ENCODE measurements at places on chromosomes 6 and 20.

- DNase-seq = no peak
These were observed 20.6 kb upstream of the HLA-F start for GRCh38 chr6:29702519-29703103.

DNA sequence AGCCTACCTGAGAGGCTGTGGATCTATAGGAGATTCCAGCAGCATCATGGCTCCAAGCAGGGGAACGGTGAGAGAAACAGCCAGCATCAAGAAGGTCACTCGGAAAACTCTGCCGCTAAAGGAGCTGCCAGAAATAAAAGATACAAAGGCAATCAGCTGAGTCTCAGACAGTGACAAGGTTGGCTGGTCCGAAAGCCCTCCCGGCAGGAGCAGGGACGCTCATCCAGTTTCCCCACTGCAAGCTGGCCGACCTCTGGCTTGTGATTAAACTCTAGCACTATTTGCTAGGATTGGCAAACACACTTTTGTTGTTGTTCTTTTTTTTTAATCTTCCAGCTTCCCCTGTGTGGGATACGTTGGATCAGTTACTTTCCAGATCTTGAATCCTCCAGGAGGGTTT lies 8.7 kb downstream of the APMAP start:
- no peak for DNase-seq

DNA sequence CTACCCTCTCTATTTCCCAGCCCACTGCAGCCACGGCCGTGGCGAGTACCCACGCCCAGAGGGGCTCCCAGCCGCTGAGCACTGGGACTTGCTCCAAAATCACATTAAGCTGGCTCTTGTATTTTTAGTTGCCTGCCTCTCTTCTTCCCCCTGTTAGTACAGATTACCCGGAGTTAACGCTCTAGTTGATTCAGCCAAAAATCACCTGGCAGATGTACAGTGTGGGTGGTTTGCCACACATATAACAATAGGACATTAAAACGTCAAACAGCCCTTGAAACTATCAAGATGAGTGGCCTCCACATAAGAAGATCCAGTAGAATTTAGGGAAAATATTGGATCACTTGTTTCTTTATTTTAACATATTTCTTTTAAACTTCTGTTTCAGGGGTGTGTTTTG lies 268.8 kb upstream of the PRDM1 start:
- DNase-seq = no peak

DNA sequence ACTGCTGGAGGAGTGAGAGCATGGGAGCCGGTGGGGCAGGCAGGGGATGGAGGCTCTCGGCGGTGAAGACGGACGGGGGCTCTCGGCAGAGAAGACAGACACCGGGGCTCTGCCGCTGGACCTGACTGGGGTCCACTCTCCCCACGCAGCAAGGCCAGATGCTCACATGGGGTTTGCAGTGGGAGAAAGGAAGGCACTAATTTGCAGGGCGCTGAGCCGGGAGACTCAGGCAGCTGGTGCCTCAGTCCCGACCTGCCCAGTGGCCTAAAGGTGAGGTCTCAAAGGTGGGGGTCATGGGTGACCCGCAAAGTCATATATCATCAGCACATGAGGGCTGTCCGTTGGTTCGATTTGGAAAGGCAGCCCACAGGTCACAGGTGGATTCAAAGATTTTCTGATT lies 187.3 kb downstream of the ERMARD start:
- no peak for DNase-seq

- DNase-seq = peak; percentile 71
These were observed 18.3 kb downstream of the HIVEP2 start for GRCh38 chr6:142926494-142927270.

GRCh38 chr20:57292611-57293010 lies 26.2 kb upstream of the BMP7 start:
- no peak for DNase-seq

GRCh38 chr6:11363881-11364576 lies 131.6 kb upstream of the NEDD9 start:
- DNase-seq = no peak

GRCh38 chr6:32047855-32048766 lies 9.9 kb downstream of the CYP21A2 start:
- no peak for DNase-seq

DNA sequence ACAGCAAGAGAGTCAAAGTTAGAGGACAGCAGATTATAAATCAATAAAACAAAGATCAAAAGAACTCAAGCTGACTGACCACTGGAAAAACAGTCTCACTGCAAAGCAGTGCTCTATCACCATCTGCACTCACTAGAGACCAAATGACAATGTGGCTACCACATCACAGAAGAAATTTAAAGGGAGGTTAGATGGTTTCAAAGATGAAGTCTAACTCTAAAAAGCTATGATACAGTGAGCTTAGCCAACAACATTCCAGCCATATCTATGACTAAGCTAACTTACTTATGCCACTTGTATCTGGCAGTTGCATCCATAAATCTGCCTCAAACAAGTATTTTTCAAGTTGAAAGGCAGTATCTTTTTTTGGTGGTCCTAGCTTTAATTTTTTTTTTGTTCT lies 68.6 kb downstream of the ARHGAP18 start:
- no peak for DNase-seq

- DNase-seq = no peak
These were observed 37.2 kb downstream of the CST9L start for GRCh38 chr20:23530937-23531567.

DNA sequence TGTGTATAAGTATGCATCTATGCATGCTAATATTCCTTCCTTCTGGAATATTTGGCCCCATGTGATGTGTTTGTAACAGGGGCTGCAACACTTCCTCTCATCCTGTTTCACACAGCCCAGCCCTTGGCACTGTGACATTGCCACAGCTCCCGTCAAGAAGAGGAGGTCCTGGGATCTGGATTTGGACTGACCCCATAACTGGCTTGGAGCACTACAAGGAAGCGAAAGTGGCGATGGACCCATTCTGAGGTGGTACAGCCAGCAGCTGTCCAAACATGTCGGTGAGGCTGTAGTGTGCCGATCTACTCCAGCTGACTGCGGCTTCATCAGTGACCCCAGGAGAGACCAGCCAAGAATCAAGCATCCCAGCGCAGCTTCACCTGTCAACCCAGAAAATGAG lies 18.2 kb downstream of the SYNDIG1 start:
- DNase-seq = no peak
